Stimulated activated CD8-positive, alpha-beta memory T cell treated with anti-CD3 and anti-CD28 coated beads, Interleukin-4, amount 100 ng/mL, for 48 hours (primary cell): ENCODE measurements at places on chromosomes 5 and 9.

DNA sequence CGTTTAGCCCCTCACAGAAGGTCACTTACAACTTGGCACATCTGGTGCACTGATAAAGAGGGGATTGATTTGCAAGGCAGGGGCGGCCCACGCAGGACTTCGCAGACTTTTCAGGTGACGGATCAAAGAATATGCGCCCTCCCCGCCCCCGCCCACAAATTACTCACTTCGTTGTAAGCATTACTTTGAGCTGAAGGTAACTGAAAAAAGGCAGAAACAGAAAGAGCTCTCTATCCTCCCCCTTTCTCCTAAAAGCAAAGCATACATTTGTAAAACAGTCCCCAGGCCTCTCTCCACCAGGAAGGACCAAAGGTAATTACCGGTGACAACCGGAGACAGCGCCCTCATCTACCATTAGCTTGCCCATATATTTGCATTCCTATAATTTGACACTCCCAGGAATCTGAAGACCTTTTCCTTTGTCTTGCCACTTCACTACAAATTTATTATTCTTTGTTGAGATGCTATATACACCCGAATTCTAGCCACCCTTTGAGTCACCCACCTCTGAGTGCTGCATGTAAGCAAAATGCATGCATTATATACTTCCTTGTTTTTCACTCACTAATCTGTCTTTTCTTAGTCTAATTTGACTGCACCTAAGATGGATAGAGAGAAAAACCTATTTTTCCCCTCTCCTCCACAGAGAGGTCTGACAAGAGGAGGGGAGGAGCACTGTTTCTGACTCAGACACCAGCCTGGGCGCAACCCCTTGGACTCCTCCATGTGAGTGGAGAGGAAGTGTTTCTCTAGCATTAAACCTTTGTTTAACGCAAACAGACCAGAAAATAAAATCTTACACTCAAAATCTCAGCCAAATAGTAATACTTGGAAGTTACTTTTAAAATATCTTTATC lies 74.7 kb upstream of the SPIN1 start:
- DNase-seq, result peak; percentile 64

DNA sequence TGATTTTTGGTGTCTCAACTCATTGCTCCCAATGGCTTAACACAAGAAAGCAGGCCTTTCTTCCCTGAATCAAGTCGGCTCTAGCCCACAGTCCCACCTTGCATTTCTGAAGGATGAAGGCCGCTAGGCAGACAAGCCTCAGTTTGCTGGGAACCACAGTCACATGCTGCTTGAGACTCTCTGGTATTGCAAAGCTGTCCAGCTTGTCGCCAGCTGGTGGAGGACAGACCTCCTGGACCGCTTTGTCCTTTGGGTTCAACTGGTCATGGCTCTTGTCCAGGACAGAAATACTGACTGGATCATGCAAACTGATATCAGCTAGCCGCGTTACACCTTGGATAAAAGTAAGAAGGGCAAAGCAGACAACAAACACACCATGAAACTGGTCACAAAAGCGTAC lies 23.1 kb downstream of the DDX31 start:
- no peak for DNase-seq

DNA sequence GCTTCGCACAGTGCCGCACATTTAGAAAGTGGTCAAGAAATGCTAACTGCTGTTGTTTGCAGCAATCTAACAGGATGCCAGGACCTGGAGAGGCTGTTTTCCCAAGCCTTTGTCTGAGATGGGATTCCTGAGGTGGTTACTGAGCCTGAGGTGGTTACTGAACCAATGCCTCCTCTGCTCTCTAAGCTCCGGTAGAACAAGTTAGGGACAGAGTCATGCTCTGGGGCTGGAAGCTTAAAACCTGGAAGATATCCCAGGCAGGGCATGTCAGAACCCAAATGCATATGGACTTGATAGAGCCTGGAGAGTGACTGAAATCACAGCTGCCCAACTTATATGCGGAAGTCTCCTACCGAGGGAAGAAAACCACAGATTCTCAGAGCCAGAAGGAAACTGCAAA lies 46.5 kb upstream of the FAT2 start:
- DNase-seq, result no peak

- DNase-seq, result no peak
Measured at GRCh38 chr5:5788793-5789192, 366.3 kb downstream of the ICE1 start.

DNA sequence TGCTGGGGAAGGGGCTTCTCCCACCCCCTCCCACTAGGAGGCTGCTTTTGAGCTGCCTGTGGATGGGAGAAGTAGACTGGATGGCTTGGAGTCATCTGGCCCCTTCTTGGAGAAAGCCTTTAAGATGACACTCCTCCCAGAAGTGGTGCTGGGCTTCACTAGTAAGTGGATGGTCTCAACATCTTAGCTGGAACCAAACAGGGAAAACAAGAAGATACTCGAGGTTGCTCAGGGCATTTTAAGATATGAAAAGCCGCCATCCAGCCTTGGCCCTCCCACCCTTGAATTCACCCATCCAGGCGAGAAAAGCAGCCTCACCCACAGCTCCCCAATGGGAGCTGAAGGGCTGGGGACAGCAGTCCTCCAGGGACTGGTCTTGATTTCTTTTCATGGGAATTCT lies 7.8 kb upstream of the SMIM32 start:
- no peak for DNase-seq

- DNase-seq, result no peak
Measured at GRCh38 chr9:19496321-19497050, 87.7 kb downstream of the ACER2 start.

DNA sequence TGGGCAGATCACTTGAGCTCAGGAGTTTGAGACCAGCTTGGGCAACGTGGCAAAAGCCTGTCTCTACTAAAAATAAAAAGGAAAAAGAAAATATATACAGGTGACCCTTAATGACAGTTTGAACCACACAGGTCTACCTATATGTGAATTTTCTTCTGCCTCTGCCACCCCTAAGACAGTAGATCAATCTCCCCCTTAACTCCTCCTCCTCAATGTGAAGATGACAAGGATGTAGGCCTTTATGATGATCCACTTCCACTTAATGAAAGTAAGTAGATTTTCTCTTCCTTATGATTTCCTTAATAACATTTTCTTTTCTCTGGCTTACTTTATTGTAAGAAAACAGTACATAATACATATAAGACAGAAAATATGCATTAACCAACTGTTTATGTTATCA lies 3.4 kb downstream of the AKNA start:
- DNase-seq, result no peak

DNA sequence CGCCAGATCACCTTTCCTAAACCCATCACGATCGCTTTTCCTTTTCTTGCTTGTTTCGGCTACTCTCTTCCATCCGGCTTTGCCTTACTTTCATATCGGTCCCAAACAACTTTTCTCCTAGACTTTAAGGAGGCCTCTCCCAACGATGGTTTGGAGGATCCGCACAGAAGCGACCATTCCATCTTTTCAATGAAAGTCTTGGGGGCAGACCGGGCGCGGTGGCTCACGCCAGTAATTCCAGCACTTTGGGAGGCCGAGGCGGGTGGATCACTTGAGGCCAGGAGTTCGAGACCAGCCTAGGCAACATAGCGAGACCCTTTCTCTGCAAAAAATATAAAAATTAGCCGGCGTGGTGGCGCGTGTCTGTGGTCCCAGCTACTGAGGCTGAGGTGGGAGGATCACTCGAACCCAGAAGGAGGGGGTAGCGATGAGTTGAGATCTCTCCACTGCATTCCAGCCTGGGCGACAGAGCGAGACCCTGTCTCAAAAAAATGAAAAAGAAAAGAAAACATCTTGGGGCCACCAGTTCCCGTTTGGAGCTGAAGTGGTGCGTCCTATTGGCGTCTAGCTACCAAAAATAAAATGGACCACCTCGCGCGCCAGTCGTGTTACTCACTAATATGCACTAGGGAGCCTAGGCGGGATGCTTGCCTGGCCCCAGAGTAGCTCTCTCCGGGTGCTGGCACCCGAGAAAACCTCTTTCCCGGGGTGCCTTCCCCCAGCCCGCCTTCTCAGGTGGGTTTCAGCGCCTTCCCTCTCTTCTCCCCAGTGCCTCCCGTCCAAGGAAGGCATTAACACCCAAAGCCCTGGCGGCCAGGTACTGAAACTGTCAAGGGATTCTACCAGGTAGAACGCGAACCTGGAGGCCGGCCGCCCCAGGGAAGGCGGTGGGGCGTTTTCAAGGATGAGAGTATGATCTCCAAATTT lies 800 bp upstream of the AP3B1 start:
- DNase-seq, result peak; percentile 60
